ENCODE measurements at places on chromosomes 1 and 21.

- no peak for DNase-seq
Observed at GRCh38 chr1:181095763-181096184, 7.3 kb downstream of the IER5 start.

DNA sequence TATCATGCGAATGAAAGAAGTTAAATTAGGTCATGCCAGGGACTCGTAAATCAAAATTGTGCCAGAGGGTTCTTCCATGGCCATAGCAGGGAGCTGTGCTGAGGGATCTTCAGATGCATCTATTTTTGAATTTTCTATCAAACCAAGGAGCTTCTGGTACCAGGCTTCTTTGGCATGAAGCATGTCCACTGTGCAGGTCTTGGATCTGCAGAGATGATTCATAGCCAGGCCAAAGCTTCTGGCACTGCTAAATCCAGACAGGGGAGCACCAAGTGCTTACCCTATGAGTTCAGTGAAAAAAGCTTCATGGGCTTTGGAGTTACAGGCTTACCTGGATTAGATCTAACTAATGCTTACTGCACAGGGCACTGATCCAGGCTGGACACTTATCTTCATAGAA, 154.2 kb upstream of the DAB1 start:
- no peak for DNase-seq

DNA sequence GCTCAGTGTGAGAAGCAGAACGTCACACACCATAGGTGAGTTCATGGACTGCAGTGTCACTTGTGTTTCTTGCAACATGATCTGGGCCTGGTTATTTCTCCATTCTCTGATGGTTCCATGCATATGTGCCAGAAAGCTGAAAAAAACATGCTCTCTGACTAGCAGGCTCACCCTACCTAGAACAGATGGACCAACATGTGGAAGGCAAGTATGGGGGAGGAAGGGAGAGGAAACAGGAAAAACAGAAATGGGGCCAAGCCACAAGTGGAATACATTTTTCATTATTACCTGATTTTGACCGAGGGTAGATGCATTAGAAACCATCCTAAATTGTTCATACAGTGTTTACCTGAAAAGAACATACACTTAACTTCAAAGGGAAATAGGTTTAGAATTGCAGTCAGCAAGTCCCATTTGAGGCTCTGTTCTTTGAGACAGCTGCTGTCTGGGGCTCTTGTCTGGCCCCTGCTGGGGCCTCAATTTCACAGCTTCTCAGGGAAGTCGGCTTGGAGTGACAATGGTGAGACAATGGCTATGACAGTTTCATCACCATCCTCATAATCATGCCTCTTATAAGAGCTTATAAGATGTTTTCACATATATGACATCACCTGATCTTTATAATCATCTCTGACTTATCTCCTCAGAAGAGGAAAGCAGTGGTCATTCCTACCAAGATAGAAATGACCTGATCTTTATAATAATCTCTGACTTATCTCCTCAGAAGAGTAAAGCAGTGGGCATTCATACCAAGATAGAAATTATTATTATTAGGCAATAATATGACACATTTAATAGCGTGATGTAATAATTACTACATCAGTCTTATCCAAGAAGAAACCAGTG, 327.3 kb downstream of the SIPA1L2 start:
- no peak for DNase-seq

- peak; percentile 45 for DNase-seq
Observed at GRCh38 chr1:10776190-10776905, 20.1 kb downstream of the CASZ1 start.

- DNase-seq = no peak
Observed at GRCh38 chr1:164693564-164694359, 134.8 kb downstream of the PBX1 start.

DNA sequence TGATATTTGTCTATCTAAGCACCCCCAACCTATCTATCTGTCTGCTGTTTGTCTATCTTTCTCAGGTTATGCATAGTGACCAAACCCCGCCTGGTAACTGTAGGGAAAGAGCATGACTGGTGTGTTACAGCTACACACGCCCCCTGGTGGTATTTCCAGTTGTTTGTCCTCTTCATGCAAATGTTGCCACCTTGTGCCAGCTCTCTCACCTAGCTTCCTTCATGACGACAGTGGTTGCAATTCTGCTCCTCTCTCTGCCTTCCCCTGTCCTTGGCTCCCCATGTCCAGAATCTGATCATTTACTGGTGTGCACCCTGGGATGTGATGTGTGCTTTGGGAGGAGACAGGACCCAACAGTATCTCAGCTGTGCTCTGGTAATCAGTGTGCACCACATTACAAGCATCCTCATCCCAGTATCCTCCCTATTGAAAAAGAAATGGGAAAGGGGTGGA, 8.1 kb upstream of the INKA2 start:
- DNase-seq = peak; percentile 75

DNA sequence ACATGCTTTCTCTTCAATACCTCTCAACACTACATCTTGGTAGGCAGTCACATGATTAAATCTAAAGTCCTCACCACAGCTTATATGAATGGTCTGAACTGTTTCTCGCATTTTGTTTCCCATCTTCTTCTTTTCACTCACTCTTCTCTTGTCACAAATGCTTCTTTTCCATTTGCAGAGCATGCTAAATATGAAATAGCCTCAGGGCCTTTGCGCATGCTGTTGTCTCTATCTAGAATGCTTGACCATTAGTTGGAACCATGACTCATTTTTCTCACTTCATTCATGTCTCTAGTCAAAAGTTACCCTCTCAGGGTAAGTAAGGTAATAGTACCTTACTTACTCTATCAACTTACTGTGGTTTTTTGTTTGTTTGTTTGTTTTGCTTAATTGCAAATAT, 239.7 kb downstream of the PTPRC start:
- DNase-seq = no peak

- DNase-seq = no peak
Observed at GRCh38 chr1:156551869-156552268, 20.5 kb downstream of the IQGAP3 start.

DNA sequence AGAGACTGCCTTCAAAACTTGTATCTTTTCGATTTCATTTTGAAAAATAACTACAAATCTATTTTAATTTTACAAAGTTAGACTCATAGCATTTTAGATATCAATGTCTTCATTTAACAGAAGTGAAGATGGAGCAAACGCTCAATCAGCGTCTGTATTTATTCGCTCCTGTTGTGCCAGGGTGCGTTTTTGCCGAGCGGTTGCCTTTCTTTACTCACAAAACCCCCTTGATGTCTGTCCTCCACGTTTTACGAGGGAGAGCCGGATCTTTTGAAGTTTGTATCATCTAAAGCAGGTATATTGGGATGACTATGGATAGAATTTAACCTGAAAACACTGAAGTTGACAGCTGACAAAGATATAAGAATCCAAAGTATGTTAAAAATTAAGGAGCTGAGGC, 44.6 kb downstream of the MRPL39 start:
- DNase-seq = no peak

DNA sequence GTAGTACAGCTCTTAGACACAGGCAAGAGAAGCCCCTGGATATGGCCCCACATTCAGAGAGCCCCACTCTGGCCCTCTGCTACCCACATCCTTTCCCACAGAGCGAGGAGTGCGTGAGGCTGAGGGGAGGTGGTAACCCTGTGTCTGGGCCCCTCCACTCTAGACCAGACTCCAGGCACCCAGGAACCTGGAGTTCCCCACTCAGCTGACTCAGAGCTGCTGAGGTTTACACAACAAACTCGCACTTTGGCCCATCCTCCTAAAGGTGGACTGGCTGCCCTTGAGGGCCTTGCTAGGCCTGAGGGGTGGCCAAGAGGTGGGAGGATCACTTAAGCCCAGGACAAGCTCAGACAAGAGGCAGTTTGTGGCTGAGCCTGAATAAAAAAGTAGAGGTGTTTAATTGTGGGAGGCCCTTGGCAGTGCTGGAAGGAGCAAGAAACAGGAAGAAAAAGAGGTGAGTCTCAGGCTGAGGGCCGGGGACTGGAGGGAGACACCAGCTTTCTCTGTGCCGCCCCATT, 10.7 kb downstream of the MR1 start:
- peak; percentile 93 for DNase-seq

GRCh38 chr1:119968601-119969000, 72.3 kb upstream of the ADAM30 start:
- DNase-seq = no peak

DNA sequence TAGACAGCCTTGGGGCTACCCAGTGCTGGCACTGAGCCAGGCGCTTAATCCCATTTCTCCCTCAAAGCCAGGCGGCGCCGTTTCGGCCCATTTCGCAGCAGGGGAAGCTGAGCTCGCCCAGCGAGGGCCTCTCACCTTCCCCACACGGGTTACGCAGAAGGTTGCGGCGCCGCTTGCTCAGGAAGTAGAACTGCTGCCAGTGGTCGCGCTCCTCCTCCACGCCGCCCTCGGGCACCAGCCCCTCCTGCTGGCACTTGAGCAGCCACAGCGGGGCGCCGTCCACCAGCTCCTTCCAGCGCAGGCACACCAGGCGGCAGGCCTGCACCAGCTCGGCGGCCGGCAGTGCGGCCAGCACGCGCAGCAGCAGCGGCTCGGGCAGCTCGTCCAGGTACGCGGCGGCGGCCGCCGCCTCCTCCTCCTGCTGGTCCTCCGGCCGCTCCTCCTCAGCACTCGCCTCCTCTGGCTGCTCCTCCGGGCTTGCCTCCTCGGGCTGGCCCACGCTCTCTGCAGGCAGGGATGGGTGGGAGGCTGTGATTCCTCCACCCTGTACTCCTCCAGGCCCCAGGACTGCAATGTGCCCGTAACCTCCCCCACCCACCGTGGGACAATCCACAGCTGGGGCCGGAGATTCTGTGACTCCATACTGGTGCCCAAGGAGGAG, 3.8 kb downstream of the FBXO2 start:
- DNase-seq = no peak

GRCh38 chr1:238628110-238628509, 737.4 kb upstream of the ZP4 start:
- no peak for DNase-seq

DNA sequence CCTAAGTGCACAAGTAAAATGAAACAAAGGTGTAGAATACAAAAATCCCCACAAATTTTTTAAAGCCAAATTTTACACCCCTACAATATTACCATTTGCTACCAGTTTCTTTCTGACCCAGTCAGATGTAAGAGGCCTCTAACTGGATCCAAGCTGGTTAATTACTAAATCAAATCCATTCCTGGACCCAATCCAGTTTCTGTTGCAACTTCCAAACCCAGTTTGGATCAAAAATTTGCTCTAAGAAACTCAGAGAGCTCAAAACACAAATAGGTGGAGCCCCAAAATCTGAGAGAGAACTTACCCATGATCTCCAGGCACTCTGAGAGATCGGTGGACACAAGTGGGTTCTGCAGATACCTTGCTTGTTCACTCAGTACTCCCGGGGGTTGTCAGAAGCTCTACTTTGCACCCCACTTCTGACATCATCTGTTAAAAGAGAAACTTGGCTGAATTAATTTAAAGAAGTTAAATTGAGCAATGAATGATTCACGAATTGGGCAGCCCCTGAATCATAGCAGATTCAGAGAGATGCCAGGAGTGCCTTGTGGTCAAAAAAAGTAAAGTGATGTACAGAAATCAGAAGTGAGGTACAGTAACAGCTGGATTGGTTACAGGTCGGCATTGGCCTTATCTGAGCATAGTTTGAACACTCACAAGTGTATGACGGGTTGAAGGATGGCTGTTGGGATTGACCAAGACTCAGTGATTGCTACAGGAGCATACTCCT, 448.0 kb downstream of the KCNT2 start:
- DNase-seq = no peak

DNA sequence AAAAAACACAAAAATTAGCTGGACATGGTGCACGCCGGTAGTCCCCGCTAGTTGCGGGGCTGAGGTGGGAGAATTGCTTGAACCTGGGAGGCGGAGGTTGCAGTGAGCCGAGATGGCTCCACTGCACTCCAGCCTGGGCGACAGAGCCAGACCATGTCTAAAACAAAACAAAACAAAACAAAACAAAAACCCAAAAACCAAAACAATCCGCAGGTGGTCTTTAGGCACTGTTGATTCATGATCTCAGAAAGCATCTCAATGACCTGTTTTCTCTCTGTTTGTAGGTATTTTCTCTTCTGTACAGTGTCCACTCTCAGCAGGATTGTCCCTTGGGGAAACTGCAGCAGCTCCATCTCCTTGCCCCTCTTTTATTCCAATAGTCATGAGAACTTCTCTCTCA, 74.9 kb upstream of the ADGRL2 start:
- no peak for DNase-seq

- DNase-seq = no peak
Observed at GRCh38 chr1:218752126-218752525, 407.0 kb downstream of the TGFB2 start.

DNA sequence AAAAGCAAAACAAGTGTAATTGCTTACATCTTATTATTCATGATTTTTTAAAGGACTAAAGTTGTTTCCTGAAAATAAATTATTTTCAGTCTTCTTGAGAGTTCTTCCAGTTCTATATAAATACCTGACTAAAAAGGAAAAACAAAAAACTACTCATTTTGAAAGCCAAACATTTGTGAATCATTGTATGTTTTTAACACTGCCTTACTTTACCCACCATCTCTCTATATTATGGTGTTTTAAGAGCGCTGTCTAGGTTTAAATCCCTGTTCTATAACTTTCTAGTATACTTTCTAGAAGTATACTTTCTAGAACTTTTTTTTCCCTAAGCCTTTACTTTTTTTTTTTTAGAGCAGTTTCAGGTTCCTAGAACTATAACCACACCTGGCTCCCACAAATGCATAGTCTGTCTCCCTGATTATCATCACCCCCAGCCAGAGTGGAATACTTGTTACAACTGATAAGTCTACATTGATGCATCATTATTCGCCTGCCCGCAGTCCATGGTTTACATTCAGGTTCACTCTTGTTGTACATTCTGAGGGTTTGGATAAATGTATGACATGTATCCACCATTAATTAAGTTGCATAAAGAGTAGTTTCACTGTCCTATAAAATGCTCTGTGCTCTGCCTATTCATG, 9.8 kb downstream of the RSBN1 start:
- DNase-seq = no peak

GRCh38 chr1:24957016-24957807, 27.1 kb upstream of the RUNX3 start:
- DNase-seq = peak; percentile 7

GRCh38 chr1:145983206-145983675, 13.1 kb downstream of the TXNIP start:
- no peak for DNase-seq

GRCh38 chr1:66439031-66439740, 94.8 kb upstream of the SGIP1 start:
- no peak for DNase-seq

DNA sequence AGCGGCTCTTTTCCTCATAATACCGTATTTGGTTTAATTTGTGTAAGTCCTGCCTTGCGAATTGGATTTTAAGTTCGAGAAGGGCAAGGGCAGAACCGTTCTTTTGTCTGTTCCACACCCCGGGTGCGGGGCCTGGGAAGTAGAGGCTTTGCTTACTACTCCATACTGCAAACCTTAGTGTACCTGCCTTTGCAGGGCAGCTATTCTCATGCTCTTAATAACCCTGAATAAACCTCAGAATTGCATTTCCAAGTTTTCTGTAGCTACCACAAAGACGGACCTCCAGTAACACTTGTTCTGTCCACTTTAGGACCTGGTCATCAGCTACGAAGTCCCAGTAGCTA, 657 bp upstream of the HNRNPU start:
- DNase-seq = no peak

DNA sequence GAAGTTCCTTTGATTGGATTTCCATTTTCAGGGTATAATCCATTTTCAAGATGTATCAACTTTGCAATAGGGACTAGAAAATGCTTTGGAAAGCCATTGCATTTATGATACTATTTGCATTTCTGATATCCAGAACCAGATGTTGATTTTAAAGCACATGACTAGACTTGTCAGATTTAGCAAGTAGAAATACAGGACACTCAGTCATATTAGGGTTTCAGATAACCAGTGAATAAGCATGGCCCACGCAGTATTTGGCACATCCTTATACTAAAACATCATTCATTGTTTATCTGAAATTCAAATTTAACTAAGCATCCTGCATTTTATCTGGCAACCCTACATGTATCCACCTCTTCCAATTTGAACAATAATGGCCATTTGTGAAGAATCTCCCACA, 113.3 kb upstream of the DPT start:
- DNase-seq = no peak
